ENCODE measurements at places on chromosomes 12 and 14.

DNA sequence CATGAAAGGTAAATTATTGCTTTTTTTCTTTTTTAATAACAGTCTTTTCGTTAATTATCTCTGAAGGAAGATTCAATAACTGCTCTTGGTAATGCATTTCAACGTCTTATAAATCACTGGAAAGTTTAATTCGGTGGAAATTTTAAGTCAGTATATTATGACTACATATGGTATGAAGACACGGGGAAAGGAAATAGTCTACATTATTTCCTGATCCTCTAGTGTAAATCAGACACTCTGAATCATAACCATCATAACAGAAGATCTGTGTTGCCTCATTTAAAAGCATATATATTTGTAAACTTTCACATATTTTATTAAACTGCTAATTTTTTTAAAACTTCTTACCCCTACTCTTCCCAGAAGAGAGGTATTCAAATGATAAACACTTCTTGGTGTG lies 53.7 kb downstream of the EFCAB11 start:
- no peak for DNase-seq

GRCh38 chr14:90788031-90788430 lies 28.2 kb downstream of the TTC7B start:
- no peak for DNase-seq

DNA sequence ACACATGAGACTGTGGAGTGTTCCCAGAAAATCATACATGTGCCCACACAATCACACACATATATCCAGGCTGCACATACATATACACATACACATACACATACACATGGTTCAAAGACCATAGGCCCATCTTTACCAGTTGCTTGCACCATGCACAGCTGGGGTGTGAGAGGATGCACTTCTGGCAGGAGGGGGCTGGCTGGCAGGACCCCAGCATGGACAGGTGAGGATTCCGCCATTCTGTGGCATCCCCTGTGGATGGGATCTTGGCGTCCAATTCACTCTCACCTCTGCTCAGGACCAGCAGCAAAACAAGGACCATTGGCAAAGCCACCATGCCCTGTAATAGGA lies 7.0 kb downstream of the ITGB7 start:
- no peak for DNase-seq

DNA sequence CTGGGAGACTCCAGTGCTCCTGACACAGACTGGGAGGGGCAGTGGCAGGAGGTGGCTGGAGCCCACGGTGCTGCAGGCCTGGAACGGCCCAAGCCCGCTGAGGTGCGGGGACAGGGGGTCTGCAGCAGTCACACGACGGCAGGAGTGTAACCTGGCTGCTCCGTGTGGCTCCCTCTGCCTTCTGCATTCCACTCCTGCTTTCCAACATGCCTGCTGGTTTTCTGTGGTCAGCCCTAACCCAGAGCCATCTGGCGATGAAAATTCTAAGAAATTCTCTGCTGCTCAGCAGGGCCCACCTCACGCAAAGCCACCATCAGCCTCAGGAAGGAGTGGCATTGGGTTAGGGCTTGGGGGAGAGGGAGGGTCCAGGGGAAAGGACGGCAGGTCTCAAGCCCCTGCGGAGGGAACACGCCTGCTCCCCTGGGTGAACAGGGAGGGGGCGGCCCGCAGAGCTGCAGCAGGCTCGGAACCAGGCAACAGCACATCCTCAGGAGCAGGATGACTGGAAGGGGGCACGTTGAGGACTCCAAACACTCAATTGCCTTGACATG lies 5.0 kb upstream of the FBRSL1 start:
- DNase-seq = no peak

GRCh38 chr12:64296301-64296700 lies 74.2 kb upstream of the KICS2 start:
- no peak for DNase-seq

DNA sequence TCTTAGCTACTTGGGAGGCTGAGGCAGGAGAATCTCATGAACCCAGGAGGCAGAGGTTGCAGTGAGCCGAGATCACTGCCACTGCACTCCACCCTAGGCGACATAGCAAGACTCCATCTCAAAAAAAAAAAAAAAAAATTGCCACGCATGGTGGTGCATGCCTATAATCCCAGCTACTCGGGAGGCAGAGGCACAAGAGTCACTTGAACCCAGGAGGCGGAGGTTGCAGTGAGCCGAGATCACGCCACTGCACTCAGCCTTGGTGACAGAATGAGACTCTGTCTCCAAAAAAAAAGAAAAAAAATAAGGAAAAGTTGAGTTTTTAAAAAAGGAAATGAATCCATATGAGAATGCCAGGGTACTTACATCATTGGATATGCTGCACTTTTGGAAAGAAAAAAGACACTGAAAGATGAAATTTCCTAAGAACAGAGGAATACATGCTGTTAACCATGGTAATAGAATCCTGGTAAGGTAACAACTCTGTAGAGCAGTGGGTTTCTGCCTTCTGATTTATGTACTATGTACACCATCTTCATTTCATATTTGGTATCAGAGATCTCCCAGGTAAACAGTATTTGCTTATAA lies 222.7 kb downstream of the ERC1 start:
- DNase-seq = no peak

- DNase-seq = no peak
Observed at GRCh38 chr14:63322897-63323573, 4.3 kb upstream of the GPHB5 start.

DNA sequence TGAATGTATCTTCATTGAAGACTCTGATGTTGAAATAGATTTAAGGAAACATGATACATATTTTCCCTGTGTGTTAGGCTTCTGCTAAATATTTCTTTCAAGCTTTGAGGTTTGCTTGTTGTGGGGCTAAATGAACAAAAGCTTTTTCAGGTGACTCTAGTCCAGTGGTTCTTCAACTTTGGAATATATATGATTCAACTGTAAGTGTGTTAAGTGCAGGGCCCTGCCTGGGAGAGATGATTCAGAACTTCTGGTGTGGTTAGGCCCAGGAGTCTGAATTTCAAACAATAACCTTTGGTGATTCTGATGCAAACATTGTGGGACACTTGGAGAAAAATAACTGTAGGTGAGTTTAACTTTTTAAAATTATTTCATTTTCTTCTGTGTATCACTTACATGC lies 93.0 kb downstream of the TRHDE start:
- DNase-seq = no peak

DNA sequence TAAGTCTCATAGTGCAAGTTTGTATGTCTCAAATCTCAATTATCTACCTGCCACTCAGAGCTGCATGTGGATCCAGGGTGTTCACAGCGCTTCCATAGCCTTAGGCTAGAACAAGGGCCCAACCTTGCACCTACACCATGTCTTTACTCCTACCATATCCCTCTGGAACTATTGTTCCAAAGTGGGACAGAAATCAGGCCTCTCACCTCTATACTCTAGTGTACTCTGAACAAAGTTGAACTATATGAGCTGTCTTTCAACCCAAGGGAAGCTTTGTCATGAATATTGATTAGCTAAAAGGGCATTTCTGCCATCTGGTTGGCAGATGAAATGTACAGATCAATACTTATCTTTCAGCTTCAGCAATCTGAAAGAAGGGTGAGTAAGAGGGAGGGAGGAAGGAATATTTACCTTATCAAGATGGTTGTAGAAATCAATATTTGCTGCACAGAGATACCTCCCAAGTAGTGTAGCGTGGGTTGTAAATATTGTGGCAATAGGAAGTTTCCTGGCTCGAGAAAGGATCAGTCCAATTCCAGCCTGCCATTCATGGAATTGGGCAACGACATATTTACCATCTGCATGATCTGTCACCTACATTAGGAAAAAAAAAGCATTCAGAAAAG lies 30.8 kb downstream of the GYS2 start:
- DNase-seq = no peak

GRCh38 chr12:77943466-77943865 lies 112.8 kb downstream of the NAV3 start:
- DNase-seq = no peak

- no peak for DNase-seq
Observed at GRCh38 chr12:34348836-34349672, 326.8 kb downstream of the ALG10 start.

DNA sequence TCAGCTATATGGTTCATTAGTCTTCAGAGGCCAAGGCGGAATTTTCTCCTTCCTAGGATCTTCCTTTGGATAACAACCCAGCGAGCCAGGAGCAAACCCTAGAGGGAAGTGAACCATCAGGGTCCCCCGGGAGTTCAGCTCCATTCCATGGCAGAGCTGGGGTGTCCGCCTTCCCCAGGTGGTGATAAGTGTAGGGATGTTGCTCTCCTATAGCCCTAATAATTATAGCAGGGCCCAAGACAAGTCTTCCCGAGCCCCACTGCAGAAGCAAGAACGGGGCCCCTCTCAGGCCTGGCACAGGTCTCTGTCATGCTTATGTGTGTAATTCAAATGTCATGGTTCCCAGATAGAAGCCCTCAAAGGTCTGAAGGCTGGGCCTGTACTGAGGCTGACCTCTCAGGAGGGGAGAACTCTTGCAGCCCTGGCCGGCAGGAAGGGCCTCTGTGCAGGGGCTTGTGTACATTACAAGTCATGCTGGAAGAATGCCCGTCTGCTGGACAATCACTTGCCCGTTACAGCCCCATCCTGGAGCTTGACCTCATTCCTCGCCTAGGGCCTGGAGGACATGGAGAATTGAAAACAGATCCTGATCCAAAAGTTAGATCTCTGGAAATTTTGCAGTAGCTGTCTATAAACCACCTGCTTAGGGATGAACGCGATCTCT lies 17.3 kb downstream of the LRTM2 start:
- DNase-seq = no peak

GRCh38 chr14:85934886-85935254 lies 404.9 kb downstream of the FLRT2 start:
- no peak for DNase-seq

GRCh38 chr14:100159094-100159864 lies at the start of gene DEGS2:
Gene DEGS2, minus strand, starts transcription at chr14:100159645. Its CDS starts 58 bp downstream, at chr14:100159587.
- DNase-seq = no peak

GRCh38 chr12:43277651-43278540 lies 274.1 kb downstream of the ADAMTS20 start:
- DNase-seq = no peak

- no peak for DNase-seq
Observed at GRCh38 chr12:12482959-12483358, 79.7 kb downstream of the DUSP16 start.

DNA sequence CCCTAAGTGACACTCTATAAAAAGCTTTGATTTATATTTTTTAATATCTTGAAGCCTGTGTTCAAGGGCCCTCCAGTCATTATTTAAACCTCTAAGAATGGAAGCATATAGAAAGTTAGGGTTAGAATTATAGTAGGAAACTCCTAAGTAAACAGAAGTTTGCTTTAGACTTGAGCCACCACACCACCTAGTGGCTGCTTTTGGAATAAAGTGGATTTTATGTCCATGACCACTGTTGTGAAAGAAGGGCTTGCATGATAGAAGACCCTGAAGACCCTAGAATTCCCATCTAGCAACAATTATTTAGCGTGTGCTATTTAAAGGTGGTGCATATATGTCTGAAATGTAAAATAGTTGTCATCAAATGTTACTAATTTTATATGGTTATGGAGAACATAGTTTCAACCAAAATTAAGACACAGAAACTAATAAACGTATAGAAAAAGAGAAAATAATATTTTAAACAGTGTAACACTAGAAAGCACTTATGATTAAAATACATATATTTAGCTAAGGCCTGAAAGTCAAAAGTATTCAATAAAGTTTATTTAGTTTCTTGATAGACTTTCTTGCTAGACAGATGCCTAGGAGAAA lies 21.3 kb downstream of the LRRIQ1 start:
- DNase-seq = no peak

GRCh38 chr14:40629144-40629543 lies 977.5 kb upstream of the LRFN5 start:
- no peak for DNase-seq

- DNase-seq = no peak
Observed at GRCh38 chr14:96616161-96616721, 114.1 kb downstream of the PAPOLA start.
